ENCODE measurements at places on chromosomes 5 and 9.

DNA sequence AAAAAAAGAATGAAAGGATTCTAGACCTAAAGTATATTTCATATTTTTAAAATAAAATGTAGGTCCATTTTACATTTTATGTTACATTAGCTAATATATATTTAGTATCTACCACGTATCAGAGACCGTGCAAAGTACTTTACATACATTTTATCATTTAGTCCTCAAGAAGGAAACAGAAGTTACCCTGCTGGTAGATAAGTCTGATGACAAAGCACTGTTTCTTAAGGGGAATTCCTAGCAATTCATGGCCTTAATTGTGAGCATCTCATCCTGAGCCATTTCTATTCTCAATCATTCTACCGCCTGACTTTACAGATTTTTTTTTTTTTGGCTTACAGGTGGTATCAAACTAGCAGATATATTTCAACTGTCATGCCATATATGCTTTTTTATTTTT is 367.7 kb downstream of the PRELID2 start:
- no peak for ATAC-seq

DNA sequence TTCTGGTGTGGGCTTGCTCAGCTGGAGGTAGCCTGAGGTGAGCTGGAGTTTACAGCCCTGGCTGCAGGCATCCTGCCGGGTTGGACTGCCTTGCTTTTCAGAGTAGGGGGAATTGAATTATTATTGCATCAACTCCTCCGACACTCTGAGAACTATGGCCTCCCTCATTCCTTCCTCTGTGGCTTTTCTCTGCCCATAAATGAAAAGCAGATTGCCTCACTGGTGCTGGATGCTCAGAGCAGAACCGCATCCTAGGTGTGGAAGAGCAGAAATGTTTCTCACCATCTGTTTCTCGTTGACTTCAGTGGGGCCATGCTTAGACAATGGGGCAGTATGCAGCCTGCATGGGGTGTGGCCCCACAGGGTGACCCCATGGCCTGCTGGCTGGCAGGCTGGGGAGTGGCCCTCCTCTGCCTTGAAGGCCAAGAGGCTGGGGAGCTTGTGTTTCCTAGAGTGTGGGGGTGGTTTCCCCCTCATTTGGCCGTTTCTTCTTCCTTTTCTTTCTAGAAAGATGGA is 27.3 kb upstream of the TGFBI start:
- no peak for ATAC-seq

GRCh38 chr5:172413601-172414171 is 40.6 kb downstream of the SH3PXD2B start:
- ATAC-seq, result no peak

- ATAC-seq, result peak; percentile 40
Observed at GRCh38 chr9:136624184-136624951, 38.3 kb upstream of the EGFL7 start.

GRCh38 chr9:25613709-25614108 is 64.5 kb downstream of the TUSC1 start:
- peak; percentile 72 for ATAC-seq

DNA sequence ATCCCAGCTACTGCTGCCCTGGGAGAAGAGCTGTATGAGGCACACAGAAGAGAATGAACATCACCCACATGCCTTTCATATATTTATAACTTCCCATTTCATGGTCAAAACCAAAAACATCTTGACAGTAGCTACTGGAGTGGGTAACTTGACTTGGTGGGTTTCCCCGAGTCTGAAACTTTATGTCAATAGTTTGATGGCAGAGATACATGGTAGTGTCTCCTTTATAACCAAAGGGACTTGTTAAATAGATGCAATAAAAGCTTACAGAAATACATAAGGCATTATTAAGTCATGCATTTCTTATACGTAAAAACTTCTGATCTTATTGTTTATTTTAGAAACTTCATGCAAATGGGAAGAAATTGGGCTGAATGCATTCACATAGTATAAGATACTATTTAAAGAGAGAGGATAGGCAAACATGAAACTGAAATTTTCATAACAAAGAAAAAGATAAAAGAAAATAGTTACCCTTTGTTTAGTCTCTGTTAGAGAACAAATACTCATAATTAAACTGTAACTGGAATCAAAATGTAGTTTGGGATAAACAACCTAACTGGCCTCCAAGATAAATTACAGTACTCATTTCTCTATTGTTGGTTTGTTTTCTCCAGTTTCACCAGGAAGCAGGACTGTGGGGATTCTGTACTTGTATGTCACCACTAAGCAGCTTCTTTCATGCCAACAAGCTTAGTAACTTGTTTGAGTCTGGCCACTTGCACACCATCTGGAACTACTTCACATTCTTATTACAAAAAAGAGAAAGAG is 459.3 kb upstream of the MEF2C start:
- no peak for ATAC-seq

DNA sequence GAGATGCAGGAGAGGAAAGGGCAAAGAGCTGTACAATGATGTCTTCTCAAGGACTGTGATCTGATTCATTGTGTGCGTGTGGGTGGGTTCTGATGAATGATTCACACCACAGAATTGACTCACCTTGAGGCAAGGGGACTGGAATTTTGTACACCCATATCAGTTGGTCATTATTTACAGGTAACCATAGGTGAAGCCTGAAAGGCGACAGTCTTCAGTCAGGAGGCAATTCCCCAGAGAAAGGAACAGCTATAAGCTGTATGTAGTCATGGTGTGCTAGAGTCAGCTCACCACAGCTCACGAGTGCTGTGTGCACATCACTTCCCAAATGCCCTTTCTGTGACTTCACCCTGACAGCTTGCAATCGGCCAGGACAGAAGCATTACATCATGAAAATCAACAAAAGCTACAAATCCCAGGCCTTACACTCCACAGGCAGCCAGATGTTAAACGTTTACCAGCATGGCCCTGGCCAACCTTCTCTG is 87.6 kb upstream of the RPS23 start:
- peak; percentile 49 for ATAC-seq

GRCh38 chr5:167644619-167645018 is 646.8 kb upstream of the WWC1 start:
- ATAC-seq, result peak; percentile 74

GRCh38 chr9:27382975-27383374 is 86.0 kb upstream of the EQTN start:
- peak; percentile 48 for ATAC-seq

GRCh38 chr5:110371725-110372041 is 354.8 kb downstream of the TMEM232 start:
- no peak for ATAC-seq

DNA sequence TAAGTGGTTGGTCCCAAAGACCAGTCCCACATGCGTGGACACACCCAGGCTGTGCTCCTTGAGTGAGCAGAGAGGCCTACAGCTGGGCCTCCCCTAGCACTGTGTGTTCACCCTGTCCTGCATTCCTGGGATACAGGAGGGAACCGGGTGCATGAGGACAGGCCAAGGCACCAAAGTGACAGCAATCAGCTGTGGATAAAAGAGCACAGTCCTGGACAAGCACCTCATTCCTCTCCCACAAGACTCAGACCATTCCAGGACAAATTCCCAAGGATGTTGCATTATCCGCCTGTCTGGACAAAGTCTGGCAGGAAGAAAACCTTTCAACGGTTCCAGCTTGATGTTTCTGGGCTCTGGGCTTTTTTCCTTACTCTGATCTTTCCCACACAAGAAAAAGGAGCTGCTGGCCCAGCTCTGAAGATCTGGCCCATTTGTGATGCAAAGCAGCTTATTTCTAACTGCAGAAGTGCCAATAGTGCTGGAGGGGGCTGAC is 273.2 kb downstream of the ENC1 start:
- ATAC-seq, result no peak

DNA sequence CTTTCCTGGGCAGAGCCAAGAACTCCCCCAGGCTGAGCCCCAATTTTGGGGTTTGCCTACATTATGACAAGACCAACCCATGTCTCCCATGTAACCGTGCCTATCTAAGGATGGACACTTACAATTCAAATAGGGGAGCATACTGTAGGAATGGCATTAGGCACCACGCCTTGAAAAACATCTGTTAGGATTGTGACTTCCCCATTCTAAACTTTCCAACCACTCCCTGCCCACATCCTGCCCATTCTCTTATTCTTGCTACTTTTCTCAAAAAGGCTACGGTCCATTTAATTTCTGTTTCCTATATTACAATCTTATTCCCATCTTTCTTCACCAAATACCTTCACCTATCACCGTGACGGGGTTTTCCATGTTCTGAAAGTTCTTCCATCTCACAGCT is 99.2 kb downstream of the LPAR1 start:
- no peak for ATAC-seq

GRCh38 chr5:11958321-11958720 is 54.1 kb upstream of the CTNND2 start:
- no peak for ATAC-seq

- ATAC-seq, result peak; percentile 45
Observed at GRCh38 chr5:106397700-106398099, 1273.0 kb downstream of the EFNA5 start.

GRCh38 chr9:10661994-10662393 is 49.2 kb upstream of the PTPRD start:
- ATAC-seq, result no peak

DNA sequence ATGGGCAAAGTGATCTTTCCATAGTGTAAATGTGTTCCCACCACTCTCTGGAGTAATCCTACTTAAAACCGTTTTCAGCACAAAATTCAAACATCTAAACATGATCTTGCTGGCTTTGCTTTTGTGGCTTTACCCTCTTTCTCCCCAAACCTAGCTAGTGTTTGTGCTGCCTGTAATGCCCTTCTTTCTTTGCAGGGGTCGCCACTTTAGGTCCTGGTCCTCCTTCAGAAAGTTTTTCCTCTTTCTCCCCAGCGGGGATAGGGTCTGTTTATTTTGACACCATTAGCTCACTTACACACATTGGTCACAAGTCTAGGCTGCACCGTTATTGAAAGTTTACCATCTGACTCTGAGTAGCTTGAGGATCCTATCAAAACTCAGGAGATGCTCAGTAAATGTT is 736 bp upstream of the HSD17B4 start:
- ATAC-seq, result no peak

GRCh38 chr5:2187156-2187555 is 304.4 kb upstream of the IRX4 start:
- ATAC-seq, result no peak

DNA sequence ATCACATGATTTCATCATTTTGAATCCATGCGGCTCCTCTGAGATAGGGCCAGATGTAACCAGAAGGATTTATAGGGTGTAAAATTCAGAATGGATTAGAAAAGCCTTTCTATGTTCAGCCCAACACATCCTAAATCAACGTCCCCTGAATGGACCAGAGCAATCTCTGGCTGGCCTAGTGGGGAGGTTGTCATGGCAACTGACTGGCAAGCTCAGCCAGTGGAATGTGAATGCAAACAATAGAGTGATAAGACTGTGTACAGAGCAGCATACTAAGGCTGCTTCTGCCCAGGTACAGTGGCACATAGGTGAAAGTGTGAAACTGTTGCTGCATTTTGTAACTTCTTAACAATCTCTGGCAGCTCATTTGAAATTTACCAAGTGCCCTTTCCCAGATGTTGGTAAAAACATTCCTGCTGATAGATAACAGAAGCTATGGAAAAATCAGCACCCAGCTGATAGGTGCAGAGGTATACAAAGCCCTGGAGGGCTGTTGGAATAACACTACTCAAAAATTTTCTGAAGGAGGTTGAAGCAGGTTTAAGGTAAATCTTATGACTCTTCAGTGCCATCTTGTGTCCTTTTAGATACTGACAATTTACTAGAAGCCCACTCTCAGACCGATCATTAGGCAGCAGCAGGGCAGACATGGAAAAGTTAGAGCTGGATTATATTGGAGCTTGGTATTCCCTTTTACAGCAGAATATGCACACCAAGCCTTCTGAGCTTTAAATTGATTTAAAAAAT is 267.2 kb downstream of the RAB3C start:
- peak; percentile 38 for ATAC-seq

- no peak for ATAC-seq
Observed at GRCh38 chr9:120711841-120712538, 2.3 kb downstream of the MEGF9 start.

GRCh38 chr5:101838435-101838834 is 457.6 kb downstream of the SLCO4C1 start:
- no peak for ATAC-seq

DNA sequence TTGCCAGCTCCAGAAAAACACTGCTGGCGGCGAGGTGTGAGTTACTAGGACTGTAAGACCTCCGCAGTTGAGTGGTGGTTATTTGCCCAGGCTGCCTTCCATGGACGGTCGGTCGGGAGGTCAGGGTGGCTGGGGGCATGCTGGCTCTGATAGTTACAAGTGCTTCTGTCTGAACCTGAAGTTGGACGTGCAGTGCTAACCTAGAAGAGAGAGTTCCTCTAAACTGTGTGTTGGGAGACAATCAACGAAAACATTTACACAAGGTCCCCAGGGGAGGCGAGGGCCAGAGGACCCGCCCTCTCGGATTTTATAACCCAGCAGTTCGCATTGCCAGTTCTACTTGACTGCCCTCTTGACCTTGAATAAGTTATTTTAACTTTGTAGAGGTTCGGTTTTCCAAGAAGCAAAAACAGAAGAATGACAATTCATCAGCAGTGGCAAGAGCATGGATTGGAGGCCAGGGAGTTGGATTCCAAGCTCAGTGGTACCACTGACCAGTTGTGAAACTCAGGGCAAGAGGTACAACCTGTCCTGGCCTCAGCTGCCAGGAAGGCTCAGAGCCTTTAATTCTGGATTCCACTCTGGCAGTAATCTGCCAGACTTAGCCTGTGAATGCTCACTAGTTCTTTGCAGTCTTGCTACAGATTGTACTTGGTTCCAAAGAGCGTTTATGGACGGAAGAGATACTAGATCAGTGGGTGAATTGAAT is 28.7 kb upstream of the PDE8B start:
- ATAC-seq, result no peak

GRCh38 chr9:136107953-136108647 is 10.6 kb downstream of the TMEM250 start:
- peak; percentile 85 for ATAC-seq

DNA sequence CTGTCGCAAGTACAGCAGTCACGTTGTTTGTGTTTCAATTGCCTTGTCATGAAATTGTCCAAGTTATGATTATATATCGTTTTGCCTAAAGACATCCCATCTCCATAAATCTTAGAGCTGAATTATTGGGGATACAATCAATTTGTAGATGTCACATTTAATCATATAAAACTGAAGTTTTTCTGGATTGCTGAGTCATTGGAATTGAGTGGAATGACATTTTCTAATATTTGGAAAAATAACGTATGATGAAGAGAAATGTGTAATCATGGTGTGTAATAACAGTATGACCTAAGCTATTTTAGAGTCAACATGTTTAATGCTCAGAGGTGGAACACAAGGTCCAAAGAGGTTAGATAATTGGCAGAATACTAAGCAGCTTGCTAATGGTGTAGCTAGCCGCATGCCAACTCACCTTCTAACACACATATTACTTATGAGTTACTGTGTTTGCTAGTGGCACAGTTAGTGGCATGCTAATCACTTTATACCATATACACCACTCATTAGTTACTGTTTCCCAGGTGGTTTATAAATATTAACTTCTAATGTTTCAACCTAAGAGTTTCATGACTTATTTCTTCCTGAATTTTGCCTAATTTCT is 473.1 kb upstream of the GRAMD2B start:
- ATAC-seq, result no peak

DNA sequence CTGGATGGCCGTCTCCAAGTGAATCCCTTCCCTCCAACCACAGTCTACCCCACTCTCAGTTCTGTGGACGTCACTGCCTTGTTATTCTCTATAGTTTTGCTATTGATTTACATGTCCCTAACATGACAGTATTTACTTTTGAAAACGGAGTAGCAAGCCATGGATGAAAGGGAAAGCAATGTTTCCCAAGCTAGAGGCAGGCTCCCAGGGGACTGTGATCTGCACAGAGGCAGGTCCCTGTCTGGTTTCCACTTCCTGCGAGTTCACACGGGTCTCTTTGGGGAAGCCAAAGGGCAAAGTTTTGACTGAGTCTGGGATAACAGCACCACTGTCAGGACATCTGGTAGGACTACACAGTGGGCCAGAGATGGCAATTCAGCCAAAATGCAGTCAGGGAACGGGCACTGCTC is 12.7 kb downstream of the C9orf153 start:
- no peak for ATAC-seq

Measured in esophagus mucosa (tissue), 1 donor.